ENCODE measurements at places on chromosomes 4 and X.

GRCh38 chrX:44267116-44267515, 76.4 kb downstream of the EFHC2 start:
- DNase-seq = no peak

- no peak for DNase-seq
Observed at GRCh38 chr4:38129460-38130227, 169.4 kb downstream of the PTTG2 start.

- no peak for DNase-seq
Observed at GRCh38 chr4:148017801-148018200, 285.9 kb downstream of the ARHGAP10 start.

- DNase-seq = no peak
Observed at GRCh38 chr4:88166608-88167007, 8.2 kb upstream of the ABCG2 start.

GRCh38 chr4:158280856-158281255, 70.6 kb downstream of the TMEM144 start:
- no peak for DNase-seq

GRCh38 chr4:24935856-24936255, 23.0 kb upstream of the CCDC149 start:
- no peak for DNase-seq

DNA sequence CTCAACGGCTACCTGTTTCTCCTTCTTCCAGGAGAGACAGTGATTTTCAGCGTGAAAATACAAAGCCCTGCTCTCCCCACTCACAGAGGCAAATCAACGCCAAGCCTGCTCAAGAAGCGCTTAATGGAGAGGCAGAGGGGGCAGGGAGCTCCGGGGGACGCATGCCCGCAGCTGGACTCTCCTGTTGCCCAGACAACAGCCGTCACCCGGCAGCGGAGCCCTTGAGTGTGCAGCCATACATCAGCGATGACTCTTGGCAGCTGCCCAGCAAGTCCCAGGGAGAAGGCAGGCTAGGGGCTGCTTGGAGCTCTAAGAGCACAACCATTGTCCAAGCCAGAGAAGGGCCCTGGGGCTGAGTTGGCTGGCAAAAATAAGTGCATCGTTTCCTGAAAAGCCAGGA, 71.0 kb upstream of the AFAP1 start:
- no peak for DNase-seq

GRCh38 chrX:4243759-4244158, 530.3 kb upstream of the PRKX start:
- DNase-seq = no peak

- DNase-seq = no peak
Observed at GRCh38 chr4:179195887-179196286, 1753.7 kb upstream of the AGA start.

- DNase-seq = no peak
Observed at GRCh38 chrX:7024850-7025249, 122.7 kb upstream of the STS start.
